Heart right ventricle (tissue), 16 donors: ENCODE measurements at places on chromosomes 2 and 18. TPM values are rescaled to one million over a fixed set of nuclear protein-coding genes. Genes with fewer than 3 reads are reported as not detected.

The GPR45 gene
- total RNA-seq = not detected

DNA sequence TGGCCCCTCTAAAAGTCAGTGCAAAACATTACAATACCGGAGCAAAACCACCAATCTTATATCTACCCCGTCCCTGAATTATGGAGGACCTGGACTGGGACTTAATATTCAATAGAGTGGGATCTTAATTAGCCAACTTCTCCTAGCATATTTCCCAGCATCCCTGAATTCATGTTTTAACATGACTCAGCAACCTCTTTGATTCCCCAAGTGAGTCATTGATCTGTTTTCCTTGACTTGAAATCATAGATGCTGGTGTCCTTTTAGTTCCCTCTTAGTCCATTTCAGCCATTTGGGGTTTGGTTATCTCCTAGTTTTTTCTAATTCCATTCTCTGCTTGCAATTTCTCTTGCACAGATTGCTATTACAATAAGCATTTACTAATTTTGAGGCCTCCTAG is 677.7 kb upstream of the CELF4 start:
- H3K27me3 ChIP-seq = no peaks in the 10 kb centered on the region
- H3K36me3 ChIP-seq = no peaks in the 10 kb centered on the region
- H3K27ac ChIP-seq = no peak overlapping the region
- no peak for DNase-seq
- H3K4me1 ChIP-seq = no peaks in the 10 kb centered on the region
- no peak overlapping the region for H3K4me3 ChIP-seq

DNA sequence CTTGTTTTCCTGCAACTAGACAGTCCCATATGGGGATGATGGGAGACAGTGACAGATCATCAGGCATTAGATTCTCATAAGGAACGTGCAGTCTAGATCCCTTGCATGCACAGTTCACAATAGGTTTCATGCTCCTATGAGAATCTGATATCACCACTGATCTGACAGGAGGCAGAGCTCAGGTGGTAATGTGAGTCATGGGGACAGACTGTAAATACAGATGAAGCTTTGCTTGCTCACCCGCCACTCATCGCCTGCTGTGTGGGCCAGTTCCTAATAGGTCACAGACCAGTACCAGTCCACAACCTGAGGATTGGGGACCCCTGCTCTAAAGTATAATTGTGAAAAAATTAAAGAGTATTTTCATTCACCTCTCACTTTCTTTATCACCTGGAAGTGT is 23.6 kb upstream of the RAB1A start:
- H3K4me1 ChIP-seq = peaks cover 5% of the 10 kb centered on the region
- H3K36me3 ChIP-seq = no peaks in the 10 kb centered on the region
- no peak for DNase-seq
- H3K27me3 ChIP-seq = no peaks in the 10 kb centered on the region
- H3K27ac ChIP-seq = no peak overlapping the region
- no peak overlapping the region for H3K4me3 ChIP-seq

DNA sequence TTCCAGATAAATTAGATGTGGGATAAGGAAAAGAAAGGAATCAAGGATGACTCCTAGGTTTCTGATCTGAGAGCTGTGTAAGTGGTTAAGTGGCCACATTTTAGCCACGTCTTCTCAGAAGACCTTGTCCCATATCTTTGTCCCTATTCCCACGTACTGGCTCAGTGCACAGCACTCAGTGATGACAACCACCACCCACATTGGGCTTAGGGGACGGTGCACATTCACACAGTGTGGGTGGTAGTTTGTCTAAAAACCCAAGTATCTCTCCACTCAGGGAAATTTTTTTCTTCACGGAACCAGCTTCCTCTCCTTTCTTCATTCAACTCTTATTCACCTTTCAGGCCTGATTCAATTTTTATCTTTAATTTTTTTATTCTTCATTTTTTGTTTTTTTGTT is 30.6 kb upstream of the GCC2 start:
- H3K27ac ChIP-seq = no peak overlapping the region
- H3K27me3 ChIP-seq = no peaks in the 10 kb centered on the region
- H3K4me1 ChIP-seq = no peaks in the 10 kb centered on the region
- no peaks in the 10 kb centered on the region for H3K36me3 ChIP-seq

DNA sequence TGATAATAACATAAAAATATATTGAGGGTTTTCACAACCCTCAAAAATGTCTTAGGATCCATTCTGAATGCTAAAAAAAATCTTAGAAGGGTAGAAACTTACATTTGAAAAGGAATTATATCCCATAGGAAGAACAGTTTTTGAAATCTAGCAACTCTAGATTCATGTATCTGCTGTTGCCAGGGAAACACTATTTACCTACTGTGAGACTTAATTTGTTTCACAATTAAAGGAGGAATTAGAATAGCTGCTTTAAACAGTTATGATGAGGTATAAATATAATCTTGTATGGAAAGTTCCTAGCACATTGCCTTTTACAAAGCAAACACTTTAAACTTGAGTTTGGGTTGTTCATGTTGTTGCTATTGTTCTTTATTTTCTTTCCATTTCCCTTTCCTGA is 988.2 kb downstream of the SUCLG1 start:
- DNase-seq = no peak
- H3K4me3 ChIP-seq = no peak overlapping the region
- no peak overlapping the region for H3K27ac ChIP-seq
- no peaks in the 10 kb centered on the region for H3K36me3 ChIP-seq

GRCh38 chr2:134457353-134457752 is 203.5 kb downstream of the MGAT5 start:
- H3K27me3 ChIP-seq = no peaks in the 10 kb centered on the region
- no peak overlapping the region for H3K27ac ChIP-seq
- no peaks in the 10 kb centered on the region for H3K36me3 ChIP-seq
- no peak for DNase-seq
- H3K4me1 ChIP-seq = no peaks in the 10 kb centered on the region
- H3K4me3 ChIP-seq = no peak overlapping the region

DNA sequence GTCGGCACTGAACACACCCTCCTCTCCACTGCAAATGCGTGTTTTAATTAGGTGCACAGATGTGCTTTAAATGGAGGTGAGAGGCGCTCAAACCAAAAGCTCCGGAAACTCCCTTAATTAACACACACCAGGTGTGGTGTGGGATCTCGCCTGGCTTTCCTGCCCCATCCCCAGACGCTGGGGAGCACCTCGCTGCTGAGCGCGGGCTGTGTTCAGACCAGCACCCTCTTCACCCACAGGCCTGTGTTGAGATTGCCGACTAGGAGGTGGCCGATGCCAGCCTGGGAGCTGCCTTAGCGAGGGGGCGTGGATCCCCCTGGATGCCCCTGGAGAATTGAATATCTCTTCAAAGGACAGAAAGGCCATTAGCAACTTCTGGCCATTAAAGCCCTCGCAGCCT is 171.7 kb downstream of the MYT1L start:
- no peak for DNase-seq
- H3K27ac ChIP-seq = no peak overlapping the region
- H3K4me3 ChIP-seq = no peak overlapping the region
- no peaks in the 10 kb centered on the region for H3K27me3 ChIP-seq

DNA sequence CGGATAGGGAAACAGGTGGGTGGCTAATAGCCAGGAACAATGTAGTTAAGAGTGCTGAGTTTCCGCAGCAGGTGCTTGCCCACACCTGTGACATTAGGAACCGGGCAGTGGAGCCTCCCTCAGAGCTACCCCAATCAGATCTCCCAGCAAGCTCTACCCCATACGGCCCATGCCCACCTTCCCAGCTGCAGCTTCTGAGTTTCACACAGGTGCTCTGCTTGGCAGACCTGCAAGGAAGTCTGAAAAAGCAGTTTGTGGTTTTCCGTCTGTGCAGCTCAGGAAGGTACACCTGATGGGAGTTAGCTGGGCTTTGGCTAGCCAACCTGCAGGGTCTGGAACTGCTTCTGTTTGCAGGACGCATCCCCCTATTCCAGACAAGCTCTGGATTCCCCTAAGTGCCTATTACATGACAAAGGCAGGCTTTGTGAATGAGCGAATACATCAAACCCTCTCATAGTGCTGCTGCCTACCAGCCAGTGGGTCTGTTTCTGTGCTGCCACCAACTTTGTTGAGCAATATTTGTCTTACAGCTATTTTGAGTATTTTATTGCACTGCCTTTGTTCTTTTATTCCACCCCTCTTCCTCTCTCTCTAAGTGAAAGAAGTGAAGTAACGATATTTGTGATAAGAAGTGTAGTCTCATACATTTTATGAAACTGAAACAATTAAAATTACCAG is 24.7 kb upstream of the CEP68 start:
- H3K4me1 ChIP-seq = no peaks in the 10 kb centered on the region
- no peaks in the 10 kb centered on the region for H3K36me3 ChIP-seq
- DNase-seq = no peak
- no peak overlapping the region for H3K27ac ChIP-seq

DNA sequence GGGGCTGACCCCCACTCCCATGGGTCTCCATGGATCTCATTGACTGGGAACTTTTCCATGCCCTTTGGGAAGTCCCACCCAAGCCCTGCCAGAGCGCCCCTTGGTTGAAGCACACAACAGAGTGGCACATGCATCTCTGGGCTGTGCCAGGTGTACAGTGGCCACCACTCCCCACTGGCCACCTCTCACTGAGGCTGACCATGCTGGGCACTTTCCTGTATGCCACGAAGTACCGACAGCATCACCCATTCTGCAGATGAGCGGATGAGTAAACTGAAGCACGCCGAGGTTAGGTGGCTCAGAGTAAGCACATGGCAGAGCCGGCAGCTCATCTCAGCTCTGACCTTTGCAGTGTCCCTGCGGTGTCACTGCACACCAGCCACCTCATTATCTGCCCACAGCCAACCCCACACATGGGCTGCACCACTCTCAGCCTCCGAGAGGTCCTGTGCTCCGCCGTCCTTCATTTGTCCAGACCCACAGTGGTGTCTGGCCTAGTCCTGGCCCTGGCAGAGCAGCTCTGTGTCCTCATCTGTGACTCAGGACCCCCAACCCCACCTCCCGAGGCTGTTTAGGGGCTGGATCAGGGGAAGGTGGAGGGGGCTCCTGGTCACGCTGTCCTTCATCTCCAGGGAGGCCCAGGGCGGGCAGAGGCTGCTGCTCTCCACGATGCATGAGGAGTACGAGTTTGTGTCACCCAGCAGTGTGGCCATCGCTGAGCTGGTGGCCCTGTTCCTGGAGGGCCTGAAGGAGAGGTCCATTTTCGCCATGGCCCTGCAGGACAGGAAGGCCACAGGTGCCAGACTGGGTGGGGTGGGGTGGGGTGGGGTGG is 18.0 kb upstream of the GPR17 start:
- H3K36me3 ChIP-seq = no peaks in the 10 kb centered on the region
- H3K27me3 ChIP-seq = no peaks in the 10 kb centered on the region
- DNase-seq = no peak
- H3K4me3 ChIP-seq = no peak overlapping the region
- no peak overlapping the region for H3K27ac ChIP-seq

GRCh38 chr2:140797718-140798117 is 1333.1 kb downstream of the LRP1B start:
- no peak overlapping the region for H3K4me3 ChIP-seq
- no peaks in the 10 kb centered on the region for H3K4me1 ChIP-seq
- DNase-seq = no peak
- H3K27ac ChIP-seq = no peak overlapping the region
- no peaks in the 10 kb centered on the region for H3K27me3 ChIP-seq

DNA sequence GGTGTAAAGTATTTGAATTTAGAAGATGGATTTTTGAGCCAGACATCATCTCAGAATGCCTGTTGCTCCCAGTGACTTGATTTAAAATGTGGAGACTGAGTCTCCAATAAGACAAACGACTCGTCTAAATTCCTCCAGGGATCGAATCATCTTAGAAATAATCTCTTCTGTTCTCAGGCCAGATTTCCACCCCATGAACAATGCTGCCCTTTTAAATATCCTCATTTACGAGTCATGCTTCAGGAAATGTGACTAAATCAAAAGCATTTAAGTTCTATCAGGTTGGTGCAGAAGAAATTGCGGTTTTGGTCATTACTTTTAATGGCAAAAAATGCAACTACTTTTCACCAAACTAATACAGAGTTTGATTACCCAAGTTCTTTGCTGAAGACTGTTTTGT is 684.6 kb upstream of the SOX11 start:
- no peaks in the 10 kb centered on the region for H3K4me1 ChIP-seq
- H3K4me3 ChIP-seq = no peak overlapping the region
- H3K36me3 ChIP-seq = no peaks in the 10 kb centered on the region
- DNase-seq = no peak
- H3K27me3 ChIP-seq = no peaks in the 10 kb centered on the region
- H3K27ac ChIP-seq = no peak overlapping the region

DNA sequence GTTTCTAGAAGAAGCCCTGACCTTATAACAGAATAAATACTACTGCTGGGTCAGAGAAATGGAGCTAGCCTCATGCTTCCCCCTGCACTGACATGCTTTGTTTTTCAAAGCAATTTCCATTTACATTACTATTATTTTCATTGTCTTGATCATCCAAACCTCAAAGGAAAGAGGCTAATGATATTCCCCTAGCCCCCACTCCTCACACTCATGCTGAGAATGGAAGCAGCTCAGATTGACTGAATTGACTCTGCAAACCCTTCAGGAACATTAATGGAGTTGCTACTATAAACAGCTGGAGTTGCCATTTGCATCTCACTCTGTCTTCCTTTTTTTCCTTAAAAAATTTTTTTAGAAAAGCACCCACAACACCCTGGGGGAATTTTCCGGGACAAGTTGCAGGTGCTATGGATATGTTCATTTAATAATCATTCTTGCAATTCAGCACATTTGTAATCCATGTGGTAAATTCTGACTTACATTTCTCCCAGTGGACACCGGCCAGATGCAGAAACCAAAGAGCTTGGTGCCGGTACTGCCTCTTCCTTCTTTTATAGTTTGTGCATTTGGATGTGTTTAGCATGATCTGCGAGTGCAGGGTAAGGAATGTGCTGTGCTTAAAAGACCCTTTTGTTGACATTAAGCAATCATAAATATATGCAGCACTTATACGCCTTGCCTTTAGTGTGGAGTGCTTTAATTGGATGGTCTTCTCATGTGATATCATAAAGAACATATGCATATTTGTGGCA is 103.3 kb upstream of the OSR1 start:
- no peak for DNase-seq
- H3K4me1 ChIP-seq = peaks cover 15% of the 10 kb centered on the region
- no peak overlapping the region for H3K4me3 ChIP-seq
- no peaks in the 10 kb centered on the region for H3K36me3 ChIP-seq
- H3K27me3 ChIP-seq = no peaks in the 10 kb centered on the region

DNA sequence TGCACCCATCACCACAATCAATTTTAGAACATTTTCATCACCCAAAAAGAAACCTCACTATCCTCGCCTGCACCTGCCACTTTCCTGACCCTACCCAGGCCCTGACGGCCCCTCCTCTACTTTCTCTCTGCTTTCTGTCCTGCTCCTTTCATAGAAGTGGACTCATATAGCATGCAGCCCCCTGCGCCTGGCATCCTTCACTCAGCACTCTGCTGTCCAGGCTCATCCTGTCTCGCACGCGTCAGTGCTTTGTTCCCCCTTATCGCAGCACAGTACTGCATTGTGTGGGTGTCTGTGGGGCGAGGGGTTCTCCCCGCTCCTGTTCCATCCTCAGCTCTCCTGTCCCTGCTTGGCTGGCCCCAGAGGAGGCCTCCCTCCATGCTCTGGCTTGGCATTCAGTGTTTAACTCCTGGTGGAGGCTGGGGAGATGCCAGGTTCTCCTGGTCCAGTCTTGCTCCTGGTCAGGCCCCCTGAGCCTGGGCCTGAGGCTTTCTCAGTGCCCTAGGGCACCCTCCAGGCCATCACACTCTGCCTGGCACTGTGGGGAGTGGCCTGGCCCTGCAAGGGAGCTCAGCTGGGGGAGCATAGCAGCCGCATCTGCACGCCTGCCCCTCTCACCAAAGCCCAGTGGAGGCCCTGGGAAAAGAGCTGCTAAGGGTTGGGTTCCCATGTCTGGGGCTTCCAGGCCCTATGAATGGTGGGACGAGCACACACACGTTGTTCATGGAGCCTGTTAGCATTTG is 6.6 kb upstream of the TUBB6 start:
- no peak overlapping the region for H3K4me3 ChIP-seq
- DNase-seq = no peak
- H3K27ac ChIP-seq = no peak overlapping the region
- H3K27me3 ChIP-seq = no peaks in the 10 kb centered on the region
- H3K36me3 ChIP-seq = no peaks in the 10 kb centered on the region
